Right ventricle myocardium superior (tissue), 1 donor: ENCODE measurements at places on chromosomes 5 and 9. TPM values are rescaled to one million over a fixed set of nuclear protein-coding genes. Genes with fewer than 3 reads are reported as not detected.

CLTA gene
- total RNA-seq, result 63.0 TPM

- DNase-seq, result no peak
Observed at GRCh38 chr5:130158036-130158435, 253.8 kb downstream of the CHSY3 start.

DNA sequence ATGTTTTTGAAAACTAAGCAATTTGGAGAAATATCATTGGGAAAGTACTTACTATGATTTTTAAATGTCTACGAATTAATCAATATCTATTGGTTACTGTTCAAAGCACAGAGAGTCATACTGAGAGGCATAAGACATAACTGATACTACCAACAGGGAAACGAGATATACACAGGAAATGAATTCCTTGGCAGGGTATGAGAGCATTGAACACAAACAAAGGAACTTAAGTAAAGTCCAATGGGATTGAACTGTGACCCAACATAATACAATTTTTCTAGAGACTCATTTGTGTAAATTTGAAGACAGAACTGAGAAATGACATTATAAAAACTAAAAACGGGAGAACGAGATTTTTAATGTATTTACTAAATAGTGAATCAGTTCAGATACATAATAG is 1.3 kb upstream of the ITGA1 start:
- no peak for DNase-seq

GRCh38 chr5:54632131-54632701 is 114.7 kb downstream of the SNX18 start:
- peak; percentile 42 for DNase-seq

CBY3 gene
- total RNA-seq, result not detected

DNA sequence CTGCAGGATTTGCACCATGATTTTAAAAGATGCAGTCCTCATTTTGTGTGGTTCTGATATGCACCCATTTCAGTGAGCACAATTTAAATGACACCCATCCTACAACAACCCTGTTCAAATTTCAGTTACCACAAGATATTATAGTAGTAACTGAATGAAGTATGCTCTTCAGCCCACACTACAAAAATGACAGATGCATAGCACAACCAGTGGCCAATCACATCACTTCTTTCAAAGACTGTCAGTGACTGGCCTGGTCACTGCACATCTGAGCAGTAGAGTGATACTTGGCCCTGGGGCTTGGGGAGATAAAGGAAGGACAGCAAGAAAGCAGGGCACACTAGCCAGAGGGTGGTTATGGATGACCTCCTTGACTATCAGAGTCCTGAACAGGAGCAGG is 19.8 kb upstream of the IFNK start:
- no peak for DNase-seq

- no peak for DNase-seq
Observed at GRCh38 chr5:35483191-35483590, 134.5 kb upstream of the SPEF2 start.

DNA sequence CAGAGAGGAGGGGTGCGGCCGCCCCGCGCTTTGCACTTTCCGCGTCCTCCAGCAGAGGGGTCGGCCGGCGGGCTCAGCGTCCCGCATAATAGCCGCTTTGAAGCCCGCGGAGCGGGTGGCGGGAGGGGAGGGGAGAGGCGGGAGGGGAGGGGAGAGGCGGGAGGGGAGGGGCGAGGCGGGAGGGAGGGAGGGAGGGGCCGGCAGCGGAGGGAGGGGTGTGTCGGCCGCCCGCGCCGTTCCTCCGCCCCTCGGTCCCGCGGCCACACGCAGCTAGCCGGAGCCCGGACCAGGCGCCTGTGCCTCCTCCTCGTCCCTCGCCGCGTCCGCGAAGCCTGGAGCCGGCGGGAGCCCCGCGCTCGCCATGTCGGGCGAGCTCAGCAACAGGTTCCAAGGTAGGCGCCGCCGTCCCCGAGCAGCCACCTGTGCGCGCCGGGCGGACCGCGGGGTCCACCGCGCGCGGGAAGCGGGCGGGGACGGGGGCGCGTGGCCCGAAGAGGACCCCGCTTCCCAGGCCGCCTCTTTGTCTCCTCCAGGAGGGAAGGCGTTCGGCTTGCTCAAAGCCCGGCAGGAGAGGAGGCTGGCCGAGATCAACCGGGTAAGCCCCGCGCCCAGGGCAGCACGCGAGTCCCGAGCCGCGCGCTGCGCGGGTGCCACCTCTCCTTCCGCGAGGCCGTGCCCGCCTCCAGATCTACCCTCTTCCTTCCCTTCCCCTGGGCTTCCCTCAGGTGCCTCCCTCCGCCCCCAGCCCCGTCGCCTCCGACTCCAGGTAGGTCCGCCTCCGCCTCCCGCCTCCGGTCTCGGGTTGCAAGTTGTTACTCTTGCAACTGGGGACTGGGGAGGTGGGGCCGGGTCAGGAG is at the start of gene AIF1L:
Gene AIF1L (plus strand): TSS at position 263 of the 857 bp plus-strand sequence. CDS start 99 bp downstream, at position 362.
- no peak for DNase-seq

DNA sequence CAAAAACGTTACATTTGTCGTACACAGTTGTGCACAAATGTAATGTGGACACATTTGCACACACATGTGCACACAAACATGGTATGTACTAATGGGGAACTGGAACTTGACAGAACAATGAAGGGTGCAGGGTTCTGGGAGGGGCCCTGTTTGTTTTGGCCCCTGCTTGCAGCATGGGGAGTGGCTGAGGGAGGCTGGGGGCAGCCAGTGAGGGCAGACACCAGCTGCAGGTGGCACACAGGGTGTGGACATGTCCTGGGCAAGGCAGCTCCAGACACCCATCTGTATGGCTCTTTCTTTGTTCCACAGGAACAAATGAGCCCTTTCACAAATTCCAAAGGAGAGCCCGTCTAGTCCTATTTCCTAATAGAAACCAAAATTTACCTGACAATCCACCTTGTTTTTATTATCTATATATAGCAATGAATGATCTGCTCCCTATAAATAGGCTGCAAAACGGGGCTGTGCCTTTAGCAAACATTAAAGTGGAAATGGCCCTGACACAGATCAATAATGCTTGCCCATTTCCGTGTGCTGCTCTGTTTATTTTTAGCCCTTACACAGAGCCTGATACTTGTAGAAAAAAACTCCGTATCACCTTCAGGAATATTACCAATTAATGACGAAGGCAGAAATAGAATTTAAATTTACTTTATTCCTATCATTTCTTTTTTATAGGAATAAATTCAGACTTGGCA is 26.4 kb downstream of the MARCHF3 start:
- DNase-seq, result no peak

- DNase-seq, result no peak
Observed at GRCh38 chr9:70324963-70325362, 66.2 kb downstream of the SMC5 start.

RNF20 gene
- 40.9 TPM for total RNA-seq

DNA sequence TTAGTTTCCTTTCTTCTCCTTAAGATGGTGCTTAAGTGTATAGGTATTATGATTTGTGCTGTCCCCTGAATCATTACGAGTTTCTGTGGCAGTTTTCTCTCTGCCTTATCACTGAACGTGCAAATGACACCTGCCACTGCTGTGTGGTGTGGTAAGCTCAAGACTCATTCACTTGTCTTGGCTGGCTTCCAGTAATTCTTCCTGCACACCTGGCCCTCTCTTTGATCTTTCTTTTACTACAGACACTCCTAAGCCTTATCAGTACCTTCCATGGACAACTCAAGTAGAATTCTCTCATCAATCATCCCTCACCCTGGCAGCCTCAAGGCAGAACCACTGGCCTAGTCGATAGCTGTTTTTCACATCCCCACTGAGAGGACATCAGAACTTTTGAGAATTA is 82.6 kb upstream of the ADAMTS19 start:
- DNase-seq, result no peak

DNA sequence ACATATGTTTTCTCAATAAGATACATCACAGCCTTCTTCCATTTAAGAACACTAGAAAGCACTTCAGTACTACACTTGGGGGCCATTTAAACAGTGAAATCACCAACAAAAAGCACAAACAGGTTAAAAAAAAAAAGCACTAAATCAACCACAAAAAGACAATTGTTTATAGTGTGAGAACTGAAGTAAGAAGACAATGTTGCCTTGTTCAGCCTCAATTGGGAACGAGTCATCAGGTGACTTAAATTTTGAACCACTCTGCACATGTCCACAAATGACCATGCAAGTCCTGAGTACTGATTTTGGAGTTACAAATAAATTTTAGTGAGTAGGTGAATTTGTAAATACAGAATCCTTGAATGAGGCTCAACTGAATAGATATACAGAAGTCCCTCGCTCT is 37.2 kb upstream of the HNRNPA0 start:
- DNase-seq, result no peak

BARHL1 gene
- total RNA-seq, result not detected

DNA sequence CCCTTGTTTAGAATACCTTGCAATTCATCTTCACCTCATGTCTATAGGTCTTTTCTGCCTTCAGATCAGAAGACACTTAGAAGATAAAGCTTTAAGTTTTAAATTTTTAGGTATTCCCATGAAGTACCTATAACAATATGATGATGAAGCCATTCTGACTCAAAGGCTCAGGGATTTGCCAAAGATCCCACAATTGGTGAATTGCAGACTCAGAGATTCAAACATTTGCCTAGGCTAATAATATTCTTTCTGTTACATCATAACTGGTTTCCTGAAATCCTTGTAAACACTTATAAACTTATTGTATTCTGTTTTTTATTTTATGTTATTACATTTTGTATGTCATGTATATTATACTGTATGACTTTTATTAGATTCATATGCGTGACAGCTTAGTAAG is 62.8 kb upstream of the ZFAND5 start:
- DNase-seq, result no peak

DNA sequence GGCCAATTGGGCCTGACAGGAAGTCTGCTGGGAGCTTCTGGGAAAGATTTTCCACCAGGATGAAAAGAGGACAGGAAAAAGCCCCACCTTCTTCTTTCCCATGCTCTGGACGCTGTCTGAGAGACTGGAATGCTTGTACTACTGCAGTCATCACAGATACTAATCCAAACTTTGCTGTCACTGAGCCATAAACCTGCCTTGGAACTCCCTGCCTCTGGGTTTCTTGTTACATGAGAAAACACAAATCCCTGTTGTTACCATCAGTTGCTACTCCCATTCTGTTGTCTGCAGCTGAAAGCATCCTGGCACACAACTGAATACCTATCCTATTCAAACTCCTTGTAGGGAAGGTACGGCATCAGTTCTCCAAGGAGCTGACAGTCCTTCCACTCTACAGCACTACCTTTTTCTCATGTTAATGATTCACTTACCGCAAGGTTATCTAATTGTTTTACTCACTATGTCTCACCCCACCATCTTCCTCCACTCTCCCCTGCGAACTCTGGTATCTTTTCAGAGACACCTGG is 167.5 kb downstream of the CDK5RAP2 start:
- DNase-seq, result no peak

NIM1K gene
- 0.22 TPM for total RNA-seq

DNA sequence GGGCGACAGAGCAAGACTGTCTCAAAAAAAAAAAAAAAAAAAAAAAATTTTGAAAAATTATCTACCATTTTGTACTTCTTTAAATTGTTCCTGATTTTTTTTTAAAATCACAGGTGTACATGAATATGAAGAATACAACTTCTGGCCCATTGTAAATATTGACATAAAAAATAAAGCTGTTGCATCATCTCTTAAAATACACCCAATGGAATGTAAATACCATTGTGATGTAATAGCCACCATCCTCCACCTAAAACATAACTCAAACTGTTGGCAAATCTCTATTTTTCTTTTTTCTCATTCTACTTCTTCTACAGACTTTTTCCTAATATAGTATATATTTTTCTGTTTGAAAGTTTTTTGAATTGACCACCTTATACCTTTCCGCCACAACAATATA is 61.0 kb upstream of the TEX48 start:
- DNase-seq, result no peak

HMHB1 gene
- total RNA-seq, result not detected

DNA sequence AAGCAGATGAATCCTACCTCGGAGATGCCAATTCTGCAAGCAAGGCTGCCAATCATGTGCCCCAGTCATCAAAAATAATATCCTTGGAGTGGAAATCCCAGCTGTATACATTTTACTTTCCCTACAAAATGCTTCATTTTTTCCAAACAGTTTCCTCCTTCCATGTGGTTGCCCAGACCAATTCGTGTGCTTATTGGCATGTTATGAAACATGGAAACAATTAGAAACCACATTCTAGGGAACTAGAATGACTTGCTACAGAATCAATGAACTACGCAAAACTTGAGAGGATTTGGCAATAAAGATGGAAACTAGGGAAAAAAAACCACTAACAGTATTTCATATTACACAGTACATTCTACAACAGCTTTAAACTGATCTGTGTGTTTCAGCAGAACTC is 584.5 kb upstream of the DMAC1 start:
- no peak for DNase-seq

STING1 gene
- 39.0 TPM for total RNA-seq

DNA sequence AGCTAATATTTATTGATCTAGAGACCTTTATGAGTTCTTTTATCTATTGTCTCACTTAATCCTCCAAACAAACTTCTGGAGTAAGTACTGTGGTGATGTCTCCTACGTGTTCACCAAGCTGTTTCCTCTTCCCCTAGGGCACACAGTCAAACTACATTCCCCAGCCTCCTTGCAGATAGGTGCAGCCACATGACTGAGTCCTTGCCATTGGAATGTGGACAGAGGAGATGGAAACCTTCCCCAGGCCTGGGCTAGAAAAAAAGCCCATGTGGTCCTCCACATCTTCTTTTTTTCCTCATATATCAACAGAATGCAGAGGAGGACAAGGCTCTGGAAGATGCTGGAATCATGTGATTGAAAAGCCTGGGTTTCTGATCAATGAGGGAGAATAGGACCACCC is 88.0 kb downstream of the ANKRD55 start:
- DNase-seq, result no peak

GRCh38 chr9:68895741-68896478 is 118.0 kb downstream of the PRKACG start:
- no peak for DNase-seq

- DNase-seq, result no peak
Observed at GRCh38 chr9:12766357-12766756, 8.5 kb upstream of the LURAP1L start.

DNA sequence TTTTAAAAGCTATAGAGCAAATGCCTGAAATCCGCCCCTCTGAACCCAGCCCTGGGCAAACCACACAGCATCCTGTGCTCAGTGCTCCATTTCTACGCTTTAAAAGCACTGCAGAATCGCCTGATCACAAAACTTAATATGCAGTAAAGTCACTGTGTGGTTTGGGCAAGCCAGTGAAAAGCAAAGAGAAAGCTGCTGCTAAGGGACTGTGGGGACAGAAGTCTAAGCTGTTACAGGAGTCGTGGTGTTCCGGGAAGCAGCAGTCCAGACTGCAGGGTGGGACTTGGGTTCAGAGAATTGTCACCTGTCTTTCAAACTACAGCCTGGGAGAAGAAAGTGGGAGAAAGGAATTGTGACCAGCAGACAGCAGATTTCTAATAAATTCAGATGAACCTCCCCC is 8.2 kb downstream of the RAPGEF1 start:
- no peak for DNase-seq

ESM1 gene
- total RNA-seq, result not detected

LAMC3 gene
- 0.03 TPM for total RNA-seq

GRCh38 chr5:149684371-149684770 is 45.7 kb upstream of the PPARGC1B start:
- DNase-seq, result no peak

DNA sequence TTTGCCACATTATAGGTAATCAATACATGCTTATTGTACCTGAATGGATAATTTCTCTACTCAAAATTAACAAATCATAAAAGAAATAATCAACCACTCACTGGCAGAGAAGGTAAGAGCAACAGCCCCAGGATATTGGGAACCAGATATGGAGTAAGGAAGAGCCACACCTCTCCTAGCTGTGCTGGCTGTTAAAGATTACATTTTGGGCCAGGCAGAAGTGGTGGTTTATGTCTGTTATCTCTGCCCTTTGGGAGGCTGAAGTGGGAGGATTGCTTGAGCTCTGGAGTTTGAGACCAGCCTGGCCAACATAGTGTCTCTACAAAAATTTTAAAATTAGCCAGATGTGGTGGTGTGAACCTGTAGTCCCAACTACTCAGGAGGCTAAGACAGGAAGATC is 56.4 kb downstream of the BHMT start:
- DNase-seq, result no peak
